ENCODE measurements at places on chromosomes 4 and X.

GRCh38 chrX:40237731-40238178 lies 140.0 kb upstream of the BCOR start:
- DNase-seq, result no peak

DNA sequence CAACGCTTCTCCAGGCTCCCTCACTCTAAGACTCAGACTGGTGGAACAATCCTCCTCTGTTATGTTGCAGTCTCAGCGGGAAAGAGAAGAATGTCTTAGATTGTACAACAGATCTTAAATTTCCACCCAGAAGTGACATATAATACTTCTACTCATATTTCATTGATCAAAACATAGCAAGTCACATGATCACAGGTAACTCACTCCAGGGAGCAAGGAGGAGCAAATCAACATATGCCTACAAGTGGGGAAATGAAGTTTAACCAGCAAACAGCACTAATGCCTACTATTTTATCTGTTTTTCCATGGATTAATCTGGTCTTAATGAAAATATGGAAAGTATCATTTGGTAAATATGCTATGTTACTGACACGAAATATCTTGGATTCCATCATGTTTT lies 819.8 kb downstream of the CCSER1 start:
- DNase-seq, result no peak

- DNase-seq, result no peak
These were observed 597.2 kb downstream of the GALNTL6 start for GRCh38 chr4:172410363-172410762.

DNA sequence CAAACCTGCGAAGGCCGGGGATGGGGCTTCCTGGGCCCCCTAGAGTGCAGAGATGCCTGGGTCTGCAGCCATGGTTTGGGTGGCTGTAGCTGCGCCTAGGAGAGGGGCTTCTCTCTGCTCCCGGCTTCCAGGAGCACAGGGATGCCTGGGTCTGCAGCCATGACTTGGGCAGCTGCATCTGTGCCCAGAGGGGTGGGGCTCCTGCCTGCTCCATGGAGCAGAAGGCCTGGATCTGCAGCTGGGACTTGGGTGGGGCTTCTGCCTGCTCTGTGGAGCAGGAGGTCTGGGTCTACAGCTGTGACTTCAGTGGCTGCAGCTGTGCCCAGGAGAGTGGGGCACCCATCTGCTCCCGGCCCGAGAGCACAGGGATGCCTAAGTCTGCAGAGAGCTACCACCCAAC lies 20.8 kb downstream of the SPON2 start:
- DNase-seq, result no peak

DNA sequence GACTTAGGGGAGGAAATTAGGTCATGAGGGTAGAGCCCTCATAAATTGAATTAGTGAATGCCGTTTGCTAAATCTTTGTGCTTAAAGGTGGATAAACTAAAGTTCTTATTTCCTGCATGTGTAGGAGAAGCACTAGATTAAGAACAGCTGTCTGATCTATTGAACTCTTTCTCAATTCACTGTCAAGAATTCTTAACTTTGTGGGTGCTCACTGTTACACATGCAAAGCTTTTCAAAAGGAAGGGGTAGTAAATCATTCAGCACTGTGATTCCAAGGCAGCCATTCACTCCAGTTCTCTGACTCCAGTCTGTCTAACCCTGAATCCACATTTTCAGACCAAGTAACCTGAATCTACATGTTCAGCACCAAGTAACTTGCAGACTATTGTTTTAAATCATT lies 1520.1 kb downstream of the PCDH18 start:
- no peak for DNase-seq

DNA sequence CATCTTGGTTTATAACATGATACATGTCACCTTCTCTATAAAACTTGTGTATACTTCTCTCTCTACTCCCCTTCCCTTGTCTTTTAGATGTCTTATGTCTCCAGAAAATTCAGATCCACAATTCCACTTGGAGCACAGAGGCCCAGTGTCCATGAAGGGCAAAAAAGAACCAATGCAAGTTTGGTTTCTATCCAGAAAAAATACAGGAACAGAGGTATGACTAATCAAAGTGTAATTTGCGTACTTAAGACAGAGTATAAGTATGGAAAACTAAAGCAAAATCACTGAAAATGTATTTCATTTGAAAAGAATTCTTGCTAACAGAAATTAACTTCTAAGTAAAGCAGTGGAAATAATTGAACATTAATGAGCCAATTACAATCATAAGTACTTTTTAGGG lies 46.2 kb downstream of the GUCY1B1 start:
- no peak for DNase-seq

DNA sequence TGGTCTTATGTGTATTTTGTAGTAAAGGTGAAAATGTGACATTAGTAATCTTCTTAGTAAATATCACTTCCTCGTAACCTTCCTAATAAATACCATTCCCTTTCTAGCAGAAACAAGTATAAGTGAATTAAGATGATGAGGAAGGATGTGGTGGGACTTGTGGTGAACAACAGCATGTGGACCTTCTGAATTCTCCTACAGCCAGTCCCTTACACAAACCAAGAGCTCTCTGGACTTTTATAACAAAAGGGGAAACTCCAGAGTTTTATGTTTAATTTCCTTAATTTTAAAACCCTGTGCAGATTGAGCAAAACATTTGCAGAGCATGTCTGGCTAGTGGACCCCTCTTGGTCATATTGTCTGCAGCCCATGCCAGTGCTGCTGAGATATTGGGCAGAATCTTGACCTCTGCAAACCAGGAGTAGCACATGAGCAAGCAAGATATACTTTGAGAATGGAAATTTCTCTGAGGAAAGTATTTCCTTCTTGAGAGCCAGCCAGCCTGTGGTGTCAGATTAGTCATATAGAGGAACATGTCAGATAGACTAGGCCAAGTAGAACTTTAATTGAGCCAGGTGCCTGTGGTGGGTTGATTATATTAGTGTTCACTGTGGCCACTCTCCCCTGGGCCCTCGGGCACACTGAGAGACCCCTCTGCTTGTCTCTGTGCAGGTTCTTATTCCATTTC lies 328.2 kb downstream of the DKK2 start:
- no peak for DNase-seq

DNA sequence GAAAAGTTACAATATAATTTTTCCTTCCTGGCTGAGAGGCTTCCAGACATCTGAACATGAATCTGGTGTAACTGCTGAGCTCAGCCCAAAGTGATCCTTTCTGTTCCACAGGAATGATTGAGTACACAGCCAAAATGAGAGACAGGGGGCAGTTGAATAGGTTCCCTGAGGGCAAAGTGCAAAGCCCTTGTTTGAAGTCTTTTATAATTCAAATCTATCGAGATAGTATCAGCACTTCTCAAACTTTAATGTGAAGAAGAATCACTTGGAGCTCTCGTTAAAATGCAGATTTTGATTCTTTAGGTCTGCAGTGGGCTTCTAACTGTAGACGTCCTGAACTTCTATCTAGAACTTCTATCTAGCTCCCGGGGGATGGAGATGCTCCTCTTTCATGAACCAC lies 54.4 kb upstream of the BMP2K start:
- DNase-seq, result no peak

DNA sequence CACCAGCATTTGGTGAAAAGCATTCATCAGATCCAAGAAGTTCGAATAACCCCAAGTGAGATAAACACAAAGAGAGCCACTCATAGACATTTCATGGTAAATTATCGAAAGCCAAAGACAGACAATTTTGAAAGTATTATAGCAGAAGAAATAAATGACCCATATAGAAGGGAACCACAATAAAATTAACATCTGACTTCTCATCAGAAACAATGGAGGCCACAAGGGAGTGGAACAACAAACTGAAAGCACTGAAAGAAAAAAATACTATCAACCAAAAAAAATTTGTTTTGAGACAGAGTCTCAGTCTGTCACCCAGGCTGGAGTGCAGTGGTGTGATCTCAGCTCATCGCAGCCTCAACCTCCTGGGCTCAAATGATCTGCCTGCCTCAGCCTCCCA lies 12.3 kb downstream of the DUSP9 start:
- no peak for DNase-seq

DNA sequence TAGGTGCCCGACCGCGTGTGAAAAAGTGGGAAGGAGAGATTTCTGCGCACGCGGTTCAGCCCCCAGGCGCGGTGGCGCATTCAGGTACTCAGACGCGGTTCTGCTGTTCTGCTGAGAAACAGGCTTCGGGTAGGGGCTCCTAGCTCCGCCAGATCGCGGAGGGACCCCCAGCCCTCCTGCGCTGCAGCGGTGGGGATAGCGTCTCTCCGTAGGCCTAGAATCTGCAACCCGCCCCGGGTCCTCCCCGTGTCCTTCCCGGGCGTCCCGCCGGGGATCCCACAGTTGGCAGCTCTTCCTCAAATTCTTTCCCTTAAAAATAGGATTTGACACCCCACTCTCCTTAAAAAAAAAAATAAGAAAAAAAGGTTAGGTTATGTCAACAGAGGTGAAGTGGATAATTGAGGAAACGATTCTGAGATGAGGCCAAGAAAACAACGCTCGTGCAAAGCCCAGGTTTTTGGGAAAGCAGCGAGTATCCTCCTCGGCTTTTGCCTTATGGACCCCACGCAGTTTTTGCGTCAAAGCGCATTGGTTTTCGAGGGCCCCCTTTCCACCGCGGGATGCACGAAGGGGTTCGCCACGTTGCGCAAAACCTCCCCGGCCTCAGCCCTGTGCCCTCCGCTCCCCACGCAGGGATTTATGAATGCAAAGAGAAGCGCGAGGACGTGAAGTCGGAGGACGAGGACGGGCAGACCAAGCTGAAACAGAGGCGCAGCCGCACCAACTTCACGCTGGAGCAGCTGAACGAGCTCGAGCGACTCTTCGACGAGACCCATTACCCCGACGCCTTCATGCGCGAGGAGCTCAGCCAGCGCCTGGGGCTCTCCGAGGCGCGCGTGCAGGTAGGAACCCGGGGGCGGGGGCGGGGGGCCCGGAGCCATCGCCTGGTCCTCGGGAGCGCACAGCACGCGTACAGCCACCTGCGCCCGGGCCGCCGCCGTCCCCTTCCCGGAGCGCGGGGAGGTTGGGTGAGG lies 3.7 kb downstream of the SHOX start:
- DNase-seq, result no peak

DNA sequence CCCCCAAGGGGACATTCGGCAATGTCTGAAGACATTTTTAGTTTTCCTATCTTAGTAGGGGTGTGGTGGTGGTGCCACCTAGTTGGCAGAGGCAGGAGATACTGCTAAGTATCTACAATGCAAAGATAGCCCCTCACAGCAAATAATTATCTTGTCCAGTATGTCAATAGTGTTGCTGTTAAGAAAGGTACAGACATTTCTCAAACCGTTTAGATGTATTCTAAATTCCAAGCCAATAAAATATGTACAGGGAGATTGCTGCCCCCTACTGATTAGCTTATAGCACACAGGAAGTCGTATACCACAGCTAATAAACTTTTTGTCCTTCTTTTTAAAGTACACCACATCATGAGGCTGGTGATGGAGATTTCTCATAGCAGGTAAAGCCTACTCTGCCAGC lies 260.5 kb downstream of the TMA16 start:
- no peak for DNase-seq
